ENCODE measurements at places on chromosomes 2 and 18.

GRCh38 chr2:172095146-172095904 is 7.4 kb downstream of the DLX2 start:
- peak; percentile 58 for DNase-seq

DNA sequence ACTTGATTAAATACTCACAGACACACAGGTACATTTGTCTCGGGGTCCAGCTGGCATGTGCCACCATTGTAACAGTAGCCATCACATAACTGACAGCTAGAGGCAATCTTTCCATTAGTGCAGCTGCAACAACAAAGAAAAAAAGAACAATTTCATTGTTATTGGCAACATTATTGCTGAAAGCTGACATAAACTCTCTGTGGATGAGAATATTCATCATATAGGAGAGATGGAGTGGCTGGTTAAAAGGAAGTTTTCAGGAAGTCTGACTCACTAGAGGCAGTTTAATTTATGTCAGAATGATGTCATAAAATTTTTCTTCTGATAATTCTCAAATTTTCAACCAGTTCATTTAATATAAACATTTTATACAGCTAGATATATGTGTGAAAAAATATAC is 1490.0 kb upstream of the NXPH2 start:
- DNase-seq = no peak

- DNase-seq = no peak
These were observed 55.3 kb upstream of the HK2 start for GRCh38 chr2:74778381-74779264.

DNA sequence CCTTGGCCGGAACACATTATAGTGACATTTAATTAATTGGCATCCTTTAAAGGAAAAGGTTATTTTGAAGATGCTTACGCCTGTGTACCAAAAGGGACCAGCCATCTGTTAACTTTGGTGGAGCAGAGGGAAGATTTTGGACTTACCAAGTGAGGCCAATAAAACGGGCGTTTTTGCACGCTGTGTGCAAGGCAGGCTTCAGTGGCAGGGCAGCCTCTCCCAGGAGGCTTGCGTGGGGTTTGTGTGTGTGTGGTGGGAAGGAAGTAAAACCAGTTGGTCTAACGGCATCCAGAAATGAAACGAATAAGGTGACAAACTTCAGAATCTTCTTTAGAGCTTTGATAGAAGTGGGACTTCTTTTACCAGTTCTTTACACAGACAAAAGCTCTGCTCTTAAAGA is 191.7 kb downstream of the PRKCE start:
- DNase-seq = no peak

- no peak for DNase-seq
These were observed 146.8 kb upstream of the PID1 start for GRCh38 chr2:229417916-229418315.

DNA sequence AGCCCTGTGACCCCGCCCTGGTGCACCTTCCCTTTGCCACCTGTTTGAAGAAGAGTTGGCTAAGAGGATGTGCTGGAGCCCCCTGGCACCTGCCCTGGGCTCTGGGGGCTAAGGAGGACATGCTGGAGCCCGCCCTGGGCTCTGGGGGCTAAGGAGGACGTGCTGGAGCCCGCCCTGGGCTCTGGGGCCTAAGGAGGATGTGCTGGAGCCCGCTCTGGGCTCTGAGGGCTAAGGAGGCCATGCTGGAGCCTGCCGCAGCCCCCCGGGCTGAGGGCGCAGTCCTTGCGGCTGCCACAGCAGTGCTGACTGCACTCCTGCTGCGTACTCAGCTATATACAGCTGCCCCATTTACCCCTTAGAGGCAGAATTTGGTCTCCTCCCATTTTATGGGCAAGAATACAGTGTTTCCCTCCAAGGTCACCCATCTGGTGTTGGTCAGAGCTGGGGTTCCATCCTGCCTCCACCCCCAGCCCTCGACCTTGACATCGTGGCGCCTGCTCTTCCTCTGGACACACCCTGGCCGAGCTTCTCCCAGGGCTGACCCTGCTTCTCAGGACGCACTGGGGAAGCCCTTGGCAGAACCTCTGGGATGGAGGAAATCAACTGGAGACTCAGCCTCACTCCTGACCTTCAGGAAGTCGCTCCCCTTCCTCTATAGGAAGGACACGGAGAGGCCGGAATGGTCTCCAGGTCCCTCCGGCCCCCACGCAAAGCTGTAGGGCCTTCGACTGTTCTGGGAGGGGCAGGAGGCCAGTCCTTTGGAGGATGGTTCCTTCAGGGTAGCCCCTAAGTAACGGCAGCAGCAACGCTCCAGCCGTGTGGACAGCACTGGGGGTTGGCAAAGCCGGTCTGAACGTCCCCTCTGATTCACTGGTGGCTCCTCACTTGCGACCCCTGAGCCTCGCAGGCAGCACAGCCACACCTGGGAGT is 65.0 kb upstream of the HPCAL1 start:
- DNase-seq = no peak

DNA sequence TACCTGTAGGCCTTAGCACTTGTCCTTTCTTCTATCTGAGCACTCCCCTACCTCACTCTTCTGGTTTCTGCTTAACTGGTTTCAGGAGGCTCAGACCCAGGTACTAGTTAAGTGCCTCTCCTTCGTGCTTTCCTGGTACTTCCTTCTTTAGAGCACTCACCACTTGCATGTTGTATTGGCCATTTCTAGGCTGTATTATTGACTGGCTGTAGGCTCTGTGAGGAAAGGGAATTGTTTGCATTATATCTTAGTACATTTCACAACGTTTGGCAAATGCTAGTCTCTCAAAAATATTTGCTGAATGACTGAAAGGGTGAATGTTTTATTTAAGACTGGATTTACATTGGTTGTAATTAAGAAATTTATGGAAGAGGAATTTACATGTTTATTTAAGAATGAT is 36.0 kb upstream of the SCN1A start:
- DNase-seq = no peak

DNA sequence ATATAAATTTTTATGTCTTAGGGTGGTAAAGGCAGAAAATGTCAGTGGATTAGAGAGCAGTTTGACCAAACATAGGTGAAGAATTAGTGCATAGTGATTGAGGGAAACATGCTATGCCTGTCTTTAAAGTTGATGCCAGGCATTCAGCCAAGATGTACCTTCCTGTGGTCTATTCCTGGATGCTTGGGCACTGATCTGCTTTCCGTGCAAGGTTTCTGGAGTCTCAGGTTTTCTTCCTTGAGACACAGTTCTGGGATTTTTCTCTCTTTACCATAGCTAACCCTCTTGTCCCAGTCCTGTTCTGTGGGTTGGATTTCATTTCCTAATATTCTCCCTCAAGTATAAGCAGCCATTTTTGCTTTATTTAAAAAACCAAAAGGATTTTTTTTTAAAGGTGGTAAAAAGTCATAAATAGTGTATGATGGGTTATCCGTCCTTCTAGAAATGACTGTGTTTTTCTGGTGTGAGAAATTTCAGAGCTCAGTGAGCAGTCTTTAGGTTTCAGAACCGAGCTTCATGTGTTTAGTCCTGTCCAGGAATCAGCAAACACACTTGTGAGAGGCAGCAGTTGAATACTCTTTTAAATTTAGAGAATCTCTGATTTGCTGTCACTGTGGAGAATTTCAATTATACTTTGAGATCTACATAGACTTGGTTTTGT is 43.0 kb upstream of the CYBRD1 start:
- DNase-seq = no peak

- no peak for DNase-seq
These were observed 223.4 kb upstream of the SMAD2 start for GRCh38 chr18:48153613-48154481.

- DNase-seq = no peak
These were observed 207.2 kb downstream of the VAPA start for GRCh38 chr18:10121028-10121427.

- no peak for DNase-seq
These were observed 51.9 kb downstream of the CACNB4 start for GRCh38 chr2:152046940-152047339.

DNA sequence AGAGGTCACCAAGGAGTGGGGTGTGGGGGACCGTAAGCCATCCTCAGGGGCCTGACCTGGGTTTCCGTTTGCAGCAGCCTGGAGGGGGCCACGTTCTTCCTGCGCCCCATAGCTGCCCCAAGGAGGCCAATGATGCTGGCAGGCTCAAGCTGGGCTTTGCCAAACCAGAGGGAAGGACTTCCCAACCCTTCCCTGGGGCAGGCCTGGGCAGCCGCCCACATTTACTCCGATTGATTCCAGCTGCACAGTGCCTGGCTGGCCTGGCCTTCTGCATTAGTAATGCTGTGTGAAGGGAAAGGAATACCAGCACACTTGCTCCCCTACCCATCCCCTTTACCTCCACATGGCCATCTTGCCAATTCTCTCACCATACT is 360.6 kb upstream of the SLC14A2 start:
- no peak for DNase-seq

DNA sequence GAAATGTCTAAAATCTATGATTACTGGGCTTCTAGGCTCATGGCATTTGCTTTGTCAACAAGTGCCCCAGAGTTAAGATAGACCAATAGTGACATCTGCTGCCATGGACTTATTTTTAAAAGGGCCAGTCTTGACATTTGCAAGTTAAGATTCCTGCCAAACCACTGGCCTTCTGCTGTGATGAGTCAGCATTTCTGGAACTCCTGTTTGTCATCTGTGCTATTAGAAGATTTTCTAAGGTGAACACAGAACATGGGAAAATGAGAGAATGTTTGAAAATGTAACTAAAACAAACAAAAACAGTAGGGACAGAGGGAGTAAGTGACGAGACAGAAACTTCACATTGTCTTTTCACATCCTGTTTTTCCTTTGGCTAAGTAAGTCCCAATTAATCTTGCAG is 93.7 kb upstream of the WDR75 start:
- no peak for DNase-seq

GRCh38 chr18:76363436-76364120 is 131.5 kb downstream of the ZNF516 start:
- DNase-seq = no peak

DNA sequence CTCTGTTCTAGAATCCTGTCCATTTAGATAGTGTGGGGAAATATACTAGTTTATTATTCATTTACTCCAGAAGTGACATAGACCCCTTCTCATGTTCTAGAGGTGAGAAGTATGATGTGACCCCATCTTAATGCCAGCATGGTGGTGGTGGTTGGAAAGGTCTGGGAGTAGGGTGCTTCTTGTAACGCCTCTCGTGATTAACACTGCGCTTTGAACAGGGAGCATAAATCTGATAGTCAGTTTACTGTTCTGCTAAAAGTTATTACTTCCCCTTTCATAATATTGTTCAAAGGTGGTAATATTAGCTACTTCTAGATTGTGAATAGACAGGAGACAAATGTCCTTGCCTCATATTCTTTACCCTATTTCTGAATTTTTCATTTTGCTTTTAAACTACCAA is 35.6 kb downstream of the EHBP1 start:
- DNase-seq = no peak

DNA sequence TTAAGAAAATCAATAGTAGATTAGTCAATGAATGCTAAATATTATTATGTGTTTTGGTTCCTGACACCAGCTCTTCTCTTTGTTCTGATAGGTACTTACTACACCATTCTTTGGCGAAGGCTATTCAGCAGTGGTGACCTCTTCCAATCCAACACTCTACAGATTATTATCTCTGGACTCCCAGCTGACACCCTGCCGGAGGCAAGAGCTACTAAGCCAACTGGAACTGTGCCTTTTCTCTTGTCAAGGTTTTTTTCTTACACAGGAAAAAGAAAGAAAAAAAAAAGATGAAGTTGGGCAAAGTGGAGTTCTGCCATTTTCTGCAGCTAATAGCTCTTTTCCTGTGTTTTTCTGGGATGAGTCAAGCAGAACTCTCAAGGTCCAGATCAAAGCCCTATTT is 11.7 kb downstream of the CDH7 start:
- DNase-seq = no peak

- no peak for DNase-seq
These were observed 236.9 kb downstream of the PTPRM start for GRCh38 chr18:7803956-7804469.

DNA sequence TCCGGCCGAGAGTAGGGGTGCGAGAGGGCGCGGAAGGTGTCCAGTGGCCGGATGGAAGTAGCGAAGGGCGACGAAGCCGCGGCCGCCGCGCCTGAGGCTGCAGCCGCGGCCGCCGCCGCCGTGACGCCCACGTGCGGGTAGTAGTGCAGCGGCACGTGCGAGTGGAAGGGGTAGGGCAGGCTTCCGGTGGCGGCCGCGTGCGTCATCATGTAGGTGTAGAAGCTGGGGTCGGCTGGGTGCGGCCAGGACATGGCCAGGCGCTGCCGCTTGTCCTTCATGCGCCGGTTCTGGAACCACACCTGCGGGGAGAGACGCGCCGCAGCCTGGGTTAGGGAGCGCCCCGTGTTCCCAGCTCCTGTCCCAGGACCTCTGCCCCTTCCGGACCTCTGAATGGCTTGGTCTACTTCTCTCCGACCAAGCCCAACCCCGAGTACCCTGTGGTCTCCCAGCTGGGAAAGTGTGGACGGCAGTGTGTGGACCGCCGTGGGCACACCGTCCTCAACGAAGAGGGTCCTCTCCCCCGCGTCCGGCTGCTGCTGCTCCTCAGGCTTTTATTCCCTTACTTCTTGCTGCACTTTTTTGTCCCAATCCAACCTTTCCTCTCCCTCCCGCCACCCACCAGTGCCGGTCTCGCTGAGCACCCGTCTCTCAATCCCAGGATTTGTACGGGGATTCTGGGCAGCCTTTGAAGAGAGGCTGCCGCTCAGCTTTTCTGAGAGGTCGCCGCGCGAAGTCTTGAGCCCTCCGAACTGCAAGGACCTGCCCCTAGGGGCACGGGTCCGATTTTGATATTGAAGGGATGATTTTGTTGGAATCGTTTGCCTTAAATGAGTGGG is 3.0 kb downstream of the EVX2 start:
- DNase-seq = no peak

DNA sequence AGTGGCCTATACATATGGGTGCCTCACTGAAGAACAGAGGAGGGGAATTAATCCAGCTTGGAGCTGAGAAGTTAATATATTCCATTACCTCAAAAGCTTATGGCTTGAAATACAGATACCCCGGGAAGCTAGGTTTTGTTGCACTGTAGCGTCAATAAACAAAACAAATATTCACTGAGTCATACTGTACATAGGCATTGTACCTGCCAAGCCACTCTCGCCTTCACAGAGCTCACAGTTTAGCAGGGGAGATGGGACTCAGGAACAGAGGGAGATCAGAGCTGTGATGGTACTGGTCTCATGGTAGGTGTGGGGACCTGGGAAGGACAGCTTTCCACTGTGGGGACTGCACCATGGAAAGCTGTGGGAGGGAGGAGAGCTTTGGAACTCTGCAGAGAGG is 111.2 kb upstream of the ST6GAL2 start:
- DNase-seq = no peak

DNA sequence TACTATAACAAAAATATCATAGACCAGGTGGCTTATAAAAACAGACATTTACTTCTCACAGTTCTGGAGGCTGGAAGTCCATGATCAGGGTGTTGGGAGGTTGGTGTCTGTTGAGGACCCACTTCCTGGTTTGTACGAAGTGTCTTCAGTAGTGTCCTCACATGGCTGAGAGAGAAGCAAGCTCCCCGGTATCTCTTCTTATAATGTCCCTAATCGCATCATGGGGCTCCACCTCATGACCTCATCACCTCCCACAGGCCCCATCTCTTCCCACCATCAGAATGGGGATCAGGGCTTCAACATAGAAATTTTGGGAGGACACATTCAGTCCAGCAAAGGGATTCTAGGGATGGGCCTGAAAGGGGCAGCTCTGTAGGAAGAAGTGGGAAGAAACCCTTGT is 4.8 kb upstream of the NIFK start:
- DNase-seq = no peak

- DNase-seq = no peak
These were observed 41.4 kb upstream of the TCF7L1 start for GRCh38 chr2:85091838-85092237.

- no peak for DNase-seq
These were observed 39.5 kb upstream of the ARL4C start for GRCh38 chr2:234536178-234536965.

GRCh38 chr2:67283641-67284040 is 113.5 kb upstream of the ETAA1 start:
- no peak for DNase-seq
